Activated CD4-positive, alpha-beta T cell treated with anti-CD3 and anti-CD28 coated beads, Interleukin-2, amount 50 U/mL, for 1 hour (primary cell): ENCODE measurements at places on chromosomes 12 and 14.

DNA sequence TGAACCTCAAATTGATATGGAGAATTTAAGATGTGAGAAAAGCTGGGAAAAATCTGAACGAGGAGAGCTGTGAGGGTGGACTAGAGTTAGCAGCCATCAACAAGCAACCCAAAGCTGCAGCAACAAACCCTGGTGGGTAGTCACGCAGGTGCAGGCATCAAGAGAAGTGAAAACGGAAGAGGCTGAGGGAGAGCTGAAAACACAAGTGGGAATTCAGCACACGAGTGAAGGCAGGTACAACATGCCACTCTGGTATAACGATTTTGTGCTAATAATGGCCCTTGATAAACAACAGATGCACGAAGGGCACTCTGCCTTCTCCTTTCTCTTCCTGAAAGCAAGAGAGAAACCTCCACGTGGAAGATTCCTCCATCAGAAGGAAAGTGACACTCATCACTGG is 11.5 kb downstream of the TCL1B start:
- DNase-seq, result no peak

- DNase-seq, result no peak
Measured at GRCh38 chr12:52066346-52067080, 3.3 kb upstream of the ATG101 start.

GRCh38 chr14:105530285-105531087 is 4.1 kb downstream of the TMEM121 start:
- DNase-seq, result no peak

GRCh38 chr12:126212824-126213223 is 1147.6 kb downstream of the AACS start:
- DNase-seq, result no peak

DNA sequence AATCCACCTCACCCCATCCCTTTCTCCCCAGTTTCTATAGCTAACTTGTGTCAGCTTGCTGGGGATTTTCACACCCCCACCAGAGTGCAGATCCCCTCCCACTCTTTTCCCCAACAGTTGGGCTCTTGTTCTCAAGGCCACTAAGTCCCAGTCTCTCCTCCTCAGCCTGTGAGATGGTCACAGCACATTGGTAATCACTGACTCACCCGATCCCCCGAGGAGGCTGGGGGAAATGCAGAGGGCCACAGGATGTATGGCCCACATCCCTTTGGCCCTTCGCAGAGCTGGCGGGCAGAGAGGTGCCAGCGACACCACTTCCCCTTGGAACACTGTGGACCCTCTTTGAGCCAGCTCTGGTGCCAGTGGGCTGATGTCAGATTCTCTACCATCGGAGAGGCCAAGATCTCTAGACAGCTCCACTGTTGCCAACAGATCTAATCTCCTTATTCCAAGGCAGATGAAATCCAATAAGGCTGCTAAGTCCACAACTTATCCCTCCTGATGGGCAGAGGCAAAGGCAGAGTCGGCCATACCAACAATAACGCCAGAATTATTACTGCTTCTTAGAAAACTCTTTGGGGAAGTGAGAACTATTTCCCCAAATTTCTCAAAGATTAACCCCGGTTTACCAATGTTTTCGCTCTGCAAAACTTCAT is 1.6 kb downstream of the FMNL3 start:
- no peak for DNase-seq
